Right lung (tissue), 10 donors: ENCODE measurements at places on chromosomes 3 and 15. TPM values are rescaled to one million over a fixed set of nuclear protein-coding genes. Genes with fewer than 3 reads are reported as not detected.
A peak's percentile ranks its signal among the peaks of the same experiment; 100 is the strongest.

- DNase-seq: peak; percentile 44
Measured at GRCh38 chr3:64954995-64955636, 267.3 kb upstream of the ADAMTS9 start.

- no peak for DNase-seq
Measured at GRCh38 chr3:73121669-73122331, 60.3 kb downstream of the EBLN2 start.

DNA sequence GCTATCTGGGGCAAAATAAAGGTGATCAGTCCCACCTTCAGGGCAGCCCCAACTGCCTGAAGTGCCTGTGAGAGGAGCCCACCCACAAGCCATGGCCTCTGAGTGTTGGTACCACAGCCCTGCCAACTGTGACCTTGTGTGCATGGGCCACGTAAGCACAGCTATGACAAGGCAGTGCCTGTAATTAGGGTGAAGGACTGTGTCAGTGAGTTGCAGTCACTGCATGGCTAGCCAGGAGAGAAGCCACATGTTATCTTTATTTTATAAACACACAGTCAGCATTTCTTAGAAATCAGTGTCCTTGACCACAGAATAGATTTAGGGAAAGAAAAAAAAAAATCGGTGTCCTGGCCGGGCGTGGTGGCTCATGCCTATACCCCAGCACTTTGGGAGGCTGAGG is 24.8 kb downstream of the EXOSC7 start:
- no peak for DNase-seq

DNA sequence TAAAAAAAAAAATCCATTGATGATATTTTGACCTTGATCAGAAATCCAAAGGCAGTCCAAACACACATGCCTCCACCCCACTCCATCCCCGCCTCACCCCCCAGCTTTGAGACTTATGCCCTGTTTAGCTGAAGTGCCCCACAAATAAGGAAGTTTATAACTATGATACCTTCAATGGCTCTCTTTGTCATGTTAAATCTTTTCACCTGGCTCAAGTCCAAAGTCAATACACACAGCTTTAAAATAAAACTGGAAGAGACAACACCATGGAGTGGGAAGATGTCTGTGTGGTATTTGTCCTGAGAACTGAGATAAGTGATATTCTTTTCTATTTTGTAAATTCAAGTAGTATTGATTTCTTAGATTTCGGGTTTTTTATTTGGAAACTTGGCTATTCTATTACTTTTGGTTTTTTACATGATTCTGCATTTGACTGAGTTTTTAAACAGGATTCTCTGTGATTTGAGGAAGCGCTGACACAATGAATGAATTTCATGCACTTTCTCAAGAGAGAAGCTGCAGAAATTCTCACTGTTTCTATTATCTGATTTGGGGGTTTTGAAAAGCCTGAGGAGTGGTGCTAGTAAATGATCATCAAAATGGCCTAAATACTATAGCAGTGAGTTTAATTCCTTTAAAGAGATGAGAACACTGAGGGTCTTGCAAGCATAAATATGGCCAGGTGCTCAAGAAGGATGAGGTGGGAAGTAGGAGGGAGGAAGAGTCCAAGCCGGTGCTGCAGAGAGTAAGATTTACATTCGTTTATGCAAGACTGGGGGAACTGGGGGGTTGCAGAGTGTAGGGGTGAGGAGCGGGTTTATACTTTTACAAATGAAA is 5.2 kb downstream of the FOXB1 start:
- DNase-seq: no peak

- DNase-seq: no peak
Measured at GRCh38 chr15:78104119-78104479, 11.7 kb downstream of the SH2D7 start.

DNA sequence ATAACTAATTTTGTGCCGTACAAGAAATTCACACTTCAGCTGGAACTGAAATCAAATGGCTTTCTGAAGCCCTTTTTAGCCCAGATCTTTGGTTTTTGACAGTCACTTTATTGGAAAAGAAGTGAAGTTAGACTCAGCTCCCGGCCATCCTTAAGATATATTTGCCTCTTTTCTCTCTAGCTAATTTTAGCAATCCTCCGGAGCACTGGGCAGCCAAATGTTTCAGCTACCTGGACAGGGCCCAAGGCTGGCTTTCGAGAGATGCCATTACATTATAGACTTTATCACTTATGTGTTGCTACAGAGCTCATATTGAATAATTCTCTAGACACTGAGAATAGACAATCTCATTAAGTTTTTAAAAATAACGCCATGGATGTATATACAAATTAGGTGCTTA is 28.5 kb upstream of the RPL39L start:
- DNase-seq: no peak

- no peak for DNase-seq
Measured at GRCh38 chr3:65828706-65829105, 210.0 kb downstream of the MAGI1 start.

- no peak for DNase-seq
Measured at GRCh38 chr15:68712886-68713285, 107.8 kb downstream of the ANP32A start.

DNA sequence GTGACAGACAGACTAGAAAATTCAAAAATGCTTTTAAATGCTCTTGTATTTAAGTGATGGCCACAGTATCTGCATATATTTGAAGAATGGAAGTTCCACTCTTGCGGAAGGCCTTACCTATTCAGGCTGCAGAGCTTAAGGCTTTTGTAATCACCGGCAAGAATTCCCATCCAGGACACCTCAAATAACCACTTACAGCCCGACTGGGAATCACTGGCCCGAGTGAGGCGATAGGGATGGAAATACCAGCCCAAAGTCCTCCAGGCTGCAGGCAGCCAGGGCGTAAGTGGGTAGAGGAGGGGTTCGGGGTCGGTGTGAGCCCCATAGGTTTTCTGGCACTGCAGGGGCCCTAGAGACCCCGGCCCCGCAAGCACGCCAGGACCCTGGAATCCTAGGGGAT is 9.5 kb downstream of the CMTM7 start:
- DNase-seq: no peak

DNA sequence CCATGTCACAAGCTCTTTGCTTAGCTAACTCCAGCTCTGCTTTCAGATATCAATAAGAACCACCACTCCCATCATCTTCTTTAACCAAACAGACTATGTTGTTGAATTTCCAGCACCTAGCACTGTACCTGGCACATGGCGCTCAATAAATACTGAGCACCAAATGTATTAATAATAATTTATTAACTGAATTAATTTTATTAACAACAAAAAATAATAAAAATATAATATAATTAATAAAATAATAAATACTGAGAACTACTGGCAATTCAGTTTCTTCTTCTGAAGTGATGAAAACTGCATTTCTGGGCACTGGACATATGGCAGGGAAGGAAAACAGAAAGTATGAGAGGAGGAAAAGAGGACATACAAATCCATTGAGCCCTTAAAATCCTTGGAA is 263.9 kb downstream of the ZMAT3 start:
- no peak for DNase-seq

- DNase-seq: no peak
Measured at GRCh38 chr15:68442041-68442440, 10.1 kb upstream of the ITGA11 start.

DNA sequence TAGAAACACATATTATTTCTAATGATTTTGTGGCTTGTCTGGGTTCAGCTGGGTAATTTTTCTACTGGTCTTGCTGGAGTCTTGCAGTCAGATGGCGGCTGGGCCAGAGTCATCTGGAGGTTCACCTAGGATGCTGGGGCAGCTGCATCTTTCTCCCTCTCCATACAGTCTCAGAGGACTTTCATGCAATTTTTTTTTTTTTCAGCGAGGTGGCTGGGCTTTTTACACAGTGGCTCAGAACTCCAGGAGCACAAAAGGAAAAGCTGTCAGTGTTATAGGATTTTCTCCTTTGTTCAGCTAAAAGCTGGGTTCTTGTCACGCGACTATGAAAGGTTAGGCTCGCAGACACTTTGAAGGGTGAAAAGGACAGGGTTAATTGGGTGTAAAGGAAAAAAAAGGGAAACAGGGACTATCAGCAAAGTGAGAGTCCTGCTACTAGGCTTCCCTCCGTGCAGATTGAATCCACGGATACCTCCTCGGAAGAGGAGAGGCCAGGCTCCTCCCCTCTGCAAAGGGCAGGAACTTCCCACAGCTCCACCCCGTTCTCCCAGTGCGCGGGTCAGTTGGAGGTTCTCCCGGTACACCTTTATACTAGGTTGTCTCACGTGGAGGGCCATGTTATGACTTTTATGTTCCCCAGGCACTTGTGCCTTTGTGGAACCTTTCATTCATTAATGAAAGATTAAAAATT is 44.3 kb downstream of the ADGRG7 start:
- DNase-seq: no peak

DNA sequence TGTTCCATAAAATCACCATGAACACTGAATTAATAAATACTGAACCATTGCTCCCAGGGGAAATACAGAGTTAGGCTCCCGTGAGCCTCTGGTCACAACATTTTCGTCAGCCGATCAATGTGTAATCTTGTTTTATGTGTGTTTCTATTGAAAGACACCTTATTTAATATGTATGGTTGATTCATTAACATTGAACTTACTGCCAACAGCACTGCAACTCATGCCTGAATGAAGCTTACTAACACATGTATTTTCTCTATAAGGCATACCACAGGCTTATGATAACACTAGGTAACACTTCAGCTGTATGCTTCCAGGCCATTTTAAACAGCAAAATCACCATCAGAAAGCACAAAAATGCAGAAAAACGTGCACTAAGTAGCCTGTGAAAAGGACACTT is 9.1 kb upstream of the REC114 start:
- no peak for DNase-seq

- DNase-seq: no peak
Measured at GRCh38 chr3:148903941-148904340, 38.8 kb downstream of the CPA3 start.

GRCh38 chr3:127459891-127460290 is 130.6 kb downstream of the TPRA1 start:
- DNase-seq: no peak

GRCh38 chr3:138186221-138186620 is 880 bp upstream of the ARMC8 start:
- no peak for DNase-seq

DNA sequence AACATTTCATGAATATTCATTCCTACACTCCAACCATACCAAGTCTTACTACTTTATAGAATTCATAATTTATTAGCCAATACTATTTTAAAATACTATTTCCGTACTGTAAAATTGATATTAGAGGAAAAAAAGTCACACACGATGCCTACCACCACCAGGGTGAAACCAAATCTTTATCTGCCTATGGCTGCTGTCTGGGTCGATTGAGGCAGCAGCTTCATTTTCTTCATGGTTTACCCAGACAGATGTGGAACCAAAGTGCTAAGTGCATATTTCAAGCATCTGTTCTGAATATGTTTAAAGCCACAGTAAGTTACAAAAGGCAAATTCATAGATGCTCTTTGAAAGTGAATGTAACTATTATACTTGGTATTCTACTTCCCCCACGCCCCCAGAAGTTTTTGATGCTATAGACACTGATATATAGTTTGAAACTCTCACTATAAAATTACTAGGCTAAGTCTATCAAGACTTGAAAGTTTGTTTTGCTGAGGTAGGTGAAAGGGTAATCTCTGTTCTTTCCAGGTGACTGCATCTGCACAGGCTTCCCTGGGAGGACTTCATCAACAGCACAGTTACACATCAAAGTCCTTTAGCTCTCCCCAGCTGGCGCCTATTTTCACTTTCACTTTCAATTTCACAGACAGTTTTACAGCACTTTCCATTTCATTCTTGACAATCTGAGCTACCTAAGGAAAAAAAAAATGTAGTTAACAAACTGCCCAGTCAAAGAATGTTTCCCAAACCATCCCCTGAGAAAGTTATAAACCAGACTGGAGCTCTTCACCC is 113.9 kb downstream of the POLQ start:
- peak; percentile 6 for DNase-seq

GRCh38 chr3:44252332-44252959 is 10.8 kb downstream of the TOPAZ1 start:
- peak; percentile 32 for DNase-seq

- no peak for DNase-seq
Measured at GRCh38 chr15:99909592-99910295, 176.5 kb upstream of the LYSMD4 start.

DNA sequence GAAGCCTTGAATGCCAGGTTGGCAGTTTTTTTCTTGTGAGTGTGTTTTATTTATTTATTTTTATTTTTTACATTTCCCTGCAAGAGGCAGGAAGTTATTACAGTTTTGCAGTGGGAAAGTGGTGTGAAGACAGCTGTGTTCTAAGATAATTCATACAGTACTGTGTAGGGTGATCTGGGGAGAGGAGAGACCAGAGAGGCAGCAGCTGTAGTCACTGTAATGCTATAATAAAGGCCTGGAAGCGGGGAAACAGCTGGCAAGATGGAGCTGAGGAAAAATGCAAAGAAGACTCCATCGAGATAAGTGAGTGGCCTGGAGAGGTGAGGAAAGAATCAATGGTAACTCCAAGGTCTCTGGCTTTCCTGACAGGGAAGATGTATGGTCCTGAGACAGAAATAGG is 23.1 kb downstream of the CNTN3 start:
- DNase-seq: no peak

DNA sequence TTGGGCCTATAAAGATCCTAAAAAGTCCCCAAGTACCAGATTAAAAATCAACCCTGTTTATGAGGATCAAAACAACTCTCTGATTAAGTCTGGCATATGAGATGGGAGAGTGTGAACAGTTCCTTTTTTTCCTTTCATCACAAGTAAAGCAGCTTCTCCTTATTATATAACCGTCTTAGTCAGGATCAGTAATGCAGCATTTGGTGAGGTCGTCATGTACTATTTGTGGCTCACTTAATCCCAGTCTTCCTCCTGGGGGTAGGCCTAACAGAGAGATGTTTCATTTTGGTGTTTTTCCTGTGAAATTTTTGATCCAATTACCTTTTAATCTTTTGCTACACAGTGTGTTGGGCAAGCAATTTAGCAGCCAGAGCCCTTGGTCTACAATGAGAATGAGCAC is 333.1 kb upstream of the KCNMB2 start:
- no peak for DNase-seq

DNA sequence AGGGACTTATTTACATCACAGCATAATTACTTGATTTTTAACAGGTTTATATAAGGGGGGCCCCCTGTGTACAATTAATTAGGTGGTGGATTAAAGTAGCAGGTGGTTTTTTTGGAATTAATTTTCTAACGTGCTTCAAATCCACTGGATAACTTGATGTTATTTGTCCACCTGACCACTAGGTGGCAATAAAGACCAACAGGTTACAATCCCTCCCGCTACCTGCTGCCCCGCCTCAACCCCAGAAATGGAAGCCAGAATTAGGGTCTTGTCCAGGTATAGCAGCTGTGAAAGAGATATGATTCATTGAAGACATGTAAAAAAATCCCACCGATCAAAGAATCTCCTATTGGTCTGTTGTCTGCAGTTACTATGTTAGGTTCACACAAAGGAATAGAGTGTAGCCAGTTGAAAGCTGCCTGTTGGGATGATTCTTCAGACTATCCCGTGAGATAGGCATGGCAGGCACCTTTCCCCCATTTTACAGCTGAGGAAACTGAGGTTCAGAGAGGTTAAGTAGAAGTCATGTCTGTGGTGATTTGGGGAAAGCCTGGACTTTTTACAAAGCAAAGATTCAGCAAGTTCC is 44.0 kb downstream of the MFSD1 start:
- DNase-seq: no peak

Gene SORD
- polyA plus RNA-seq: 26.7 TPM

Gene BTD
- 15.9 TPM for polyA plus RNA-seq

Gene C3orf85
- polyA plus RNA-seq: not detected

Gene TRNT1
- 48.0 TPM for polyA plus RNA-seq

Gene PSTPIP1
- polyA plus RNA-seq: 1.9 TPM

Gene TRIM42
- polyA plus RNA-seq: not detected

Gene HMCES
- 43.4 TPM for polyA plus RNA-seq

Gene CCR1
- polyA plus RNA-seq: 8.0 TPM

Gene ERICH6
- 0.28 TPM for polyA plus RNA-seq

Gene GABRA5
- not detected for polyA plus RNA-seq
